ENCODE measurements at places on chromosomes 3 and 15.
A peak's percentile ranks its signal among the peaks of the same experiment; 100 is the strongest.

- no peak for DNase-seq
Observed at GRCh38 chr15:71515375-71516186, 294.8 kb upstream of the NR2E3 start.

DNA sequence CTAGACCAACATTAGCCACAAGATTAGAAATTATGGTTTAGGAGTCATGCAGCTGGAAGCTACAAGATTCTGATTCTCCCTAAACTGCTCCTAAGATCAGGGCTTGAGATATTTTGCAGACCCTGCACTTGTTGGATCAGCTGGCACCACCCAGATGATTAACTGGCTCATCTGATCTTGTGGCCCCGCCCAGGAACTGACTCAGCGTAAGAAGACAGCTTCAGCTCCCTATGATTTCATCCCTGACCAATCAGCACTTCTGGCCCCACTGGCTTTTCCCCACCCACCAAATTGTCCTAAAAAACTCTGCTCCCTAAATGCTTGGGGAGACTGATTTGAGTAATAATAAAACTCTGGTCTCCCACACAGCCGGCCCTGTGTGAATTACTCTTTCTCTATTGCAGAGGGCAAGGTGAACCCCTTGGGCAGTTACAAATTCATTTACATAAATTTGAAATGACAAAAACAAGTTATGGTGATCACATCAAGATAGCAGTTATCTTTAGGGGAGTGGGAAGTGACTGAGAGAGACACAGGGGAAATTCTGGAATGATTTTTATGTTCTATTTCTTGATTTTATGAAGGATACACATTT, 76.5 kb downstream of the CD200R1L start:
- peak; percentile 77 for DNase-seq

DNA sequence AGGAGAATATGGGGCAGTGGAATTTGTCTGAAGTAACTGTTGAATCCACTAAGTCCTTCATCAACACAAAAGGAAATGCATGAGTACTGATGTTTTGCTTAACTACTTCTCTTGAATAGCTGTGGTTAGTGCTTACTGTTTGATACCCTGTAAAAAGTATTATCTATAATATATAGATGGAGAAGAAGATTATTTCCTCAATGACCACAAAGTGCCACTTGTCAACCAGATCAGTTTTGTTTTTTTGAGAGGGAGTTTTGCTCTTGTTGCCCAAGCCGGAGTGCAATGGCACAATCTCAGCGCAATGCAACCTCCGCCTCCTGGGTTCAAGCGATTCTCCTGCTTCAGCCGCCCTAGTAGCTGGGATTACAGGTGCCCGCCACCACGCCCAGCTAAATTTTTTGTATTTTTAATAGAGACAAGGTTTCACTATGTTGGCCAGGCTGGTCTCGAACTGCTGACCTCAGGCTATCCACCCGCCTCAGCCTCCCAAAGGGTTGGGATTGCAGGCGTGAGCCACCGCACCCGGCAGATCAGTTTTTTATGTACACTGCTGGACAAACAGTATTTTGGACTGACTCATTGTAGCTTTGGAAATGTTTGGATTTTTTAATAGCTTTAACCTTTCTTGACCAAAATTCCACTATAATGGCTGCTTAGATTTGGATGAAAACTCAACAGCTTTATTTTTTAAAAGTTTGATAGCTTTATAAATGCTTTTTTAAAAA, 1.5 kb upstream of the RPLP1 start:
- no peak for DNase-seq

GRCh38 chr15:68149059-68149458, 56.1 kb downstream of the CALML4 start:
- DNase-seq, result no peak

- no peak for DNase-seq
Observed at GRCh38 chr3:50355829-50356552, 3.3 kb downstream of the TMEM115 start.

DNA sequence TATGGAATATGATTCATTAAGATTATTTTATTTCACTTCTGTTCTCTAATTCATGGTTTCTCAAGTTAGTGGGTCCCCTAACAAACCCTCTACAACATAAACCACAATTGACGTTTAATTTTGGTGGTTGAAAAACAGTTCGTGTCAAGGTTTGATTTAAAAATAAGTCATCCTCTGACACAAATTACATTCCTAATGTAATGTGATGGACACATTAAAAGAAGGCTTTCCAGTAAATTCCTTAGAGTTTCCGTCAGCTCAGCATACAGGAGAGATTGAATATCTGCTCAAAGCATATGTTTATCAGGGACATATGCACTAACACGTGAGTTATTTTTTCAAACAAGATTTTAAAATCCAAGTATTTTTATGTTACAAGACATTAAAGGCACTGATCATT, 626.5 kb upstream of the ADAMTS9 start:
- no peak for DNase-seq

DNA sequence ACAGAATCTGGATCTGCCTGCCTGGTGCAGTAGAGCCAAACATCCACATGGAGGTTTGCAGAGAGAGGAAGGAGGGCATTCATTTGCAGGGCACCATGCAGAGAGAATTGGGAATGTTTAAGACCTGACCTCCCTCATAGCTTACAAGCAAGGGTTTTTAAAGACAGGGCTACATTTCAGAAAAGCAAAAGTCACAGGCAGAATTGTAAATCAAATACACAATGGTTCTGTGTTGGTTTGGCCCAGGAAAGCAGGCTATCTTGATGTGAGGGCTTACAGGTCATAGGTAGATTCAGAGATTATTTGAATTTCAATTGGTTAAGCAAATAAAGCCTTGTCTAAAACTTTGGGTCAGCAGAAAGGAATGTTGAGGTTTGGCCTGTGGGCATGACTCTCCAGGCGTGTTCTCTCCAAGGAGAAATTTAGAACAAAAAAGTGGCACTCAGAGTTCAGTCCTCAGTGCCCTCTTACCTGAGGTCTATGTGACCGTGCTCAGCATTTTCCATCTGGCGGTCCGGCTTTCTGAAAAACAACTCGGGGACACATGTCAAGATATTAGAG, 91.5 kb downstream of the CD47 start:
- DNase-seq, result no peak

GRCh38 chr15:62888623-62889022, 153.9 kb upstream of the TPM1 start:
- no peak for DNase-seq

DNA sequence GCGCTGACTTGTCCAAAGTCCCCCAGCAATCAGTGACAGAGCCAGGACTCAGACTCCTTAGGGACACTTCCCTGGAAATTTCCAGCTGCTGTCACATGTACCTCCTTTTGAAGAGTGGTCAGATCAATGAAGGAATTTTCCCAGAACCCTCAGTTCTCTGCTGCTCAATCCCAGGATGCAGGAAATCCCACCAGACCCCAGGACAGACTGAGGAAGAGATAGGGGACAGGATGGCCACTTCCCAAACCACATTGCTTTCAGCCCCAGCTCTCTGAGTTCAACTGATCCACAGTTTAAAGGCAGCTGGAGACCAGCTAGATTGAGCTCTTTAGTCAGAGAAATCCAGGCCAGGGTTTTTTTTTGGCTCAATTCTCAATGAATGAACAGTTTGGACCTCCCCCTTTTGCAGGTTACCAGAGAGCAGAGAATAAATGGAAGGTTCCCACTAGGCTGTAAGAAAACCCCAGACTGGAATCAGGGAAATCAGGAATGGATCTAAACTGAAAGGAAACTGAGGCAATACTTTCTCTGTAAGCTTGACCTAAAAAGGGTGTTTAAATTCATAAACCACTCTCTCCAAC, 1.5 kb downstream of the CYP1A1 start:
- no peak for DNase-seq

GRCh38 chr3:119937229-119937628, 155.3 kb downstream of the NR1I2 start:
- DNase-seq, result no peak

GRCh38 chr3:101383156-101383575, 62.8 kb upstream of the IMPG2 start:
- no peak for DNase-seq

All from non-pigmented ciliary epithelial cell (primary cell).